ENCODE measurements at places on chromosomes 2 and 18. TPM values are rescaled to one million over a fixed set of nuclear protein-coding genes. Genes with fewer than 3 reads are reported as not detected.

The CXCR1 gene
- total RNA-seq: not detected

- no peaks in the 10 kb centered on the region for H3K4me1 ChIP-seq
- H3K36me3 ChIP-seq: no peaks in the 10 kb centered on the region
- H3K27ac ChIP-seq: no peak overlapping the region
- H3K4me3 ChIP-seq: no peak overlapping the region
Measured at GRCh38 chr18:24094561-24094960, 44.3 kb upstream of the CABYR start.

DNA sequence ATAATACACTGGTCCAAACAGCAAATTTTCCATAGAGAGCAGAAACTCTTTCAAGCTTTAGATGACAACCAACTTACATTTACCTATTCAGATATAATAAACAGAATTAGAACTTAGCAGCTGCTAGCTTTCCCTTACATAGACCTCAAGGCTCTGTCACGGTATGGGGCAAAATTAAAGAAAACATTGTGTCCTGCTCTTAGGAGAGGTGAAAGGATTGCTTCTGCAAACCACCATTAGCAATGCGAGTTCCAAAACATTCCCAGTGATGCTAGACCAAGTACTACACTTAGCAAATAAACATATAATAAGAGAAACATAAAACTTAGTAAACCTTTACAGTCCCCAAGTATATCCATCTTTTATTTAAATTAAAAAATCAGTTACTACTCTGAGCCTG lies 183.3 kb downstream of the CAMKMT start:
- H3K27ac ChIP-seq: 0 out of 2 replicates have a peak overlapping the region, but pooled peaks have one; percentile 7
- H3K27me3 ChIP-seq: no peaks in the 10 kb centered on the region
- DNase-seq: no peak

The PLCL1 gene
- not detected for total RNA-seq

The CDH7 gene
- not detected for total RNA-seq

DNA sequence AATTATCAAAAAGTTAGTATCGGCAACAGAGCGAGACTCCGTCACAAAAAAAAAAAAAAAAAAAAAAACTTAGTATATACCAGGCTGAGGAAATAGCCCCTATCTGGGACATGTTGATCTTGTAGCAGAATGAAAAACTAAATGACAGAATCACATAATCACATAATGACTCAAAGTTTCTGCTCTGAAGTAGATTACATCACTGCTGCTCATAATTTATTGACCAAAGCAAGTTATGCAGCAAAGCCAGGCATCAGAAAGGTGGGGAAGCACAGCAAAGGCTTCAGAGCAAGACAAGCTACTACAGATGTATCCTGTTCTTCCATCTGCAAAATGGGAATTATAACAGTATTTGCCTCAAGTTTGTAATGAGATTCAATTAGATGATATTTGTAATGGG lies 68.1 kb downstream of the BOD1L2 start:
- H3K27me3 ChIP-seq: no peaks in the 10 kb centered on the region
- peaks cover 35% of the 10 kb centered on the region for H3K4me1 ChIP-seq
- H3K4me3 ChIP-seq: no peak overlapping the region
- DNase-seq: no peak
- H3K36me3 ChIP-seq: no peaks in the 10 kb centered on the region

Measured in PC-9 (cell line).